ENCODE measurements at places on chromosomes 7 and 10.

DNA sequence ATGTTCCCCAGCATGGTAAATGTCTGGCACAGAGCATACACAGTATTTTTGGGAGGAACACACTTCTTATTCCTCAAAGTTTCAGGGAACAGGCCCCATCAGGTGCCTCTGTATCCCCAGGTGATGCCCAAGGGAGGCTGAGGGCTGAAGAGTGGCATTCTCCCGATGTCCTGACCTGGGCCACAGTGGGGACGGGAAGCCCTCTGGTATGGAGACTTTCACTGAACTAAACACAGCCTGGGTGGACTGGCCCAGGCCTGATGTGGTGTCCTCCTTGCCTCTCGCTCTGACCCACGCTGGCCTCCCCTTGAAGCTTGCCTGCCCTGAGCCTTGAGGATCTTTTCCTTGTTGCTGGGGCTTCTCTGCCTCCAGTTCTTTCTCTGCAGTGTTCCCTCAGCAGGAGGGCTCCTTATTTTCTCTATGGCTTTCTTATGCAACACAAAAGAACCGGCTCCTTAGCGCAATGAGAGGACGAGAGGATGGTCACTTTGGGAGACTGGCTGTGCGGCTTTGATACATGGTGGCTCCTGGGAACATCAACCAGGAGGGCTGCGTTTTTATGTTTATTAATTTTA lies 157.5 kb upstream of the TNS3 start:
- DNase-seq, result no peak

GRCh38 chr10:71156436-71156835 lies 55.9 kb upstream of the UNC5B start:
- no peak for DNase-seq

GRCh38 chr7:102439963-102440795 lies 6.8 kb downstream of the ORAI2 start:
- DNase-seq, result no peak

- DNase-seq, result no peak
Measured at GRCh38 chr10:69045441-69046300, 42.2 kb upstream of the SRGN start.
